ENCODE measurements at places on chromosomes 5 and 9.

GRCh38 chr9:133182151-133182550, 18.4 kb upstream of the GBGT1 start:
- DNase-seq: no peak

GRCh38 chr5:168292786-168293696, 1.6 kb downstream of the WWC1 start:
- no peak for DNase-seq

DNA sequence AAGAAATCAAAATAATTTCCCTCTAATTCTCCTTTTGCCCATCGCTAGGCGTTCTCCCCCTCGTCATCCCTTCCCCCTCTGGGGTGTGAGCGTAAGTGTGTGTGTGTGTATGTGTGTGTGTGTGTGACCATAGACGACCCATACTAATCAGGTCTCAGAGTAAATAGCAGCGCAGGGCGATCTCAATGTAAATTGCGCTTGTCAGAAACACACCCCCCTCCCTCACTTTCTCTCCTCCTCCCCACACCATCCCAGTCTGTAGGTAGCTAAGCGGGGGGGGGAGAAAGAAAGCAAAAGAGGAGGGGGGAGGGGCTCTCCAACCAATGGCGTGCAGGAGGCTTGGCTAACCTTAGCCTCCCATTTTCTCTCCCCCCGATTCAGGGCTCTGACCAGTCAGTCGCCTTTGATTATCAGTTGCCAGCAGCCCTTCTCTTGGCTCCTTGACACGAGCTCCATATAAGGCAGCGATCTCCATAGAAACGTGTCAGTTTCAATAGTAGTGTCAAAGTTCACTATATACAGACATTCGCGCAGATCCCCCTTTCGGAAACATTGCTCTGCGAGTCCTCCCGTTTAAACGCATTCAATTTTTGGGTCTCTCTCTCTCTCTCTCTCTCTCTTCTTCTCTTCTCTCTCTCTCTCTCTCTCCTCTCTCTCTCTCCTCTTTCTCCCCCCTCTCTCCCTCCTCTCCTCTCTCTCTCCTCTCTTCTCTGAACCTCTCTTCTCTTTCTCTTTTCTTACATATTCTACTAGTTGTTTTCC, at the start of gene NR2F1:
NR2F1 (plus strand) TSS at position 546 of the 762 bp plus-strand sequence. CDS start 1,802 bp downstream, outside the sequence.
- peak; percentile 90 for DNase-seq

GRCh38 chr5:136491806-136492205, 126.5 kb upstream of the TRPC7 start:
- DNase-seq: no peak

DNA sequence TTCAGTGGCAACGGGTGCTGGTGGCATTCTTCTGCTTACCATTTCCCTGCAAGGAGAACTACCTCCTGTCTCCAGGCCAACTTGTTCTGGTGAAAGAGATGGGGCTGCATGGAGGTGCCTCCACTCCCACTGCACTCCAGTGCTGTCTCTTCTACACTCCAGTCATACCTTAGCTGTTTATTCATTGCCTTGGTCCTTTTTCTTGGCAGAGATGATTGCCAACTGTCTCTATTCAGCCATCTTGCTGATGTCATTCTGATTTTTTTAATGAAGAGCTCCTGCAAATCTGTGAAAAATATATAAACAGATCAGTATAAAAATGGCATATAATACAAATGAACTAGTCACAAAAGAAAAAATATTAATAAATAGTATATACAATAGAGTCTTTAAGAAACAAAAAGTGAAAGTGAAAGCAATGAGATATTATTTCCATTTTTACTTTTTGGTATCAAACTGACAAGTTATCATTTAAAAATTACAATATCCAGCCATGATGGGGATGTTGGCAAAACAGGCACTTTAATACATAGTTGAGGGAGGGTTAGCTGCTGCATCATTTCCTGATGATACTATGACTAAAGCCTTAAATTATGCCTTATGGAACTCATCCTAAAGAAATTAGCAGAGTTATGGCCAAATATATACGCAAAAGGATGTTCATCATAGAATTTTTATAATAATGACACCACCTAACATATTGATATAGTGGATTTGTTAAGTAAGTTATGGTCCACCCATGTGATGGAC, 109.4 kb downstream of the CARTPT start:
- DNase-seq: no peak

- no peak for DNase-seq
Observed at GRCh38 chr5:59893429-59894227, at the start of gene PDE4D. TSS of gene PDE4D (minus strand) at chr5:59893726.

DNA sequence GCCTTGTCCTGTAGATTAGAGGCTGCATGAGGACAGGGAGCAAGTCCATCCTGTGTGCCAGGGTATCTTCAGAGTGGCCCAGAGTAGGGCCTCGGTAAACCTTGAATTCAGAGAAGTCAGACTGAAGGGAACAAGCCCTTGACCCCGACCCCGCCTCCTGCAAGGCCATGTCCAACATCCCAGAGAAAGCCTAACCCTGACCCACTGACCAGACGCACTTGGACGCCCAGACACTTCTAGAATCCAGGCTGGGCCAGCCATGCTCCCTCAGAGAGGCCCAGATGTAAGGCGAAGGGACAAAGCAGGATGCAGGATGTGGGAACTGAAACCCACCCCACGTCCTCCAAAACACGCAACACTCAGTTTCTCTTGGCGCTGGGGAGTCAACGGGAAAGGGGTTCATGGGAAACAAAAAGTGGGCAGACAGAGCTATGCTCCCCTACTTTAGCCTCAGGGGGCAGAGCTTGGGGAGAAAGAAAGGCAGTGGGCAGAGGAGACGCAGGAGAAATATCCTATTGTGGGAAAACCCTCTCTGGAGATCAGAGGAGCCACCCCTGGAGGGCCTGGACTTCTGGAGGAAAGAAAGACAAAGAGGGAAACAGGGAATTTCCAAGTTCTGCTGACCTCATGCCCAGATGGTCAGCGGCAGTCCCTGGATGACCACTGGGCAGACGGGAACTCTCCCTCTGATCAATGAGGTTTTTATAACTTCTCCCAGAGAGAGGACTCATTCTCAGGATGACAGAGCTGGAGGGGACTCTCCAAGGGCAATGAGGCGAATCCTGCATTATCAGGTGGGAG, 13.0 kb downstream of the TNIP1 start:
- DNase-seq: no peak

DNA sequence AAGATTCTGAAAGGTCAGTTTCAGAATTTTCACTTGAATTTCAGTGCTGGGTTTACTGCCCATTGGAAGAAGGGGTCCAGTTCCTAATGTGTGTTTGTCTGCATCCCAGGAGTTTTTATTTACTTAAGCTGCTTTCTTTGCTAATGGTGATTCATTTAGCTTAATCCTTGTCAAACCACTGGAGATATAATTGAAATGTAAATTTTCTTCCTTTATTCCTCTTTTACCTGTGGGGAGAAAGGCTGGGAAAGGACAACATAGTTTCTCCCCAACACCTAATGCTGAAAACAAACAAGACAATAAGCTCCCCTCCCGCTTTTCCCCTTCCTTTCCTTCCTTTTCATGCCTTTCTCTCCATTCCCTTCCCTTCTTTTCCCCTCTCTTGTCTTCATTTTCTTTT, 185.8 kb downstream of the KCTD16 start:
- no peak for DNase-seq

- DNase-seq: no peak
Observed at GRCh38 chr5:124546643-124547042, 199.8 kb downstream of the ZNF608 start.

GRCh38 chr9:113931140-113931539, 55.0 kb downstream of the ZNF618 start:
- DNase-seq: no peak

DNA sequence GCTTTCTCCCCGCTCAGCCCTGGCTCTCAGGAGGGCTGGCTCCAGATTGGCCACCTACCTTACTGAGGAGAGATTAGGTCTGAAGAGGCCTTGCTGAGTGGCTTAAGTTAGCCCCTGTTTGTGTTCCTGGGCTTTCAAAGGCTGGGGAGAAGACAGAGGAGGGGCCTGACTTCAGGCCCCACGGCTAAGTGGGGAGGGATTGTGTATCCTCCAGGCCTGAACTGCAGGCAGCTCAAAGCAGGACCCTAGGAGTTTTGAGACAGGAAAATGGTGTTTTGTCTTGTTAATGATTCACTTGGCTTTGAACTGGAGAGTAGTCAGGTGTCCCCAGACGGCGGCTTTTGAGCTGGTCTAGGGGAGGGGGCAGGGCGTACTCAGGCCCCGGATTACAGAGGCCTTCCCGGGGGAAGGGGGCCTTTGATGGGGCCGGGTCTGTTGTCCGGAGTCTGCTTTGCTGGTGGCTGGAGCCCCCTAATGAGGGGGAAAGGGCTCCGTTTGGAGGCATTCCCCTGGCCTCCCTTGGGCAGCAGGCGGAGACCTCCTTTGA, 162.0 kb upstream of the SMIM23 start:
- no peak for DNase-seq

GRCh38 chr9:114830546-114830945, 24.7 kb upstream of the TNFSF15 start:
- DNase-seq: no peak

GRCh38 chr5:75558981-75559632, 47.4 kb downstream of the POLK start:
- no peak for DNase-seq

DNA sequence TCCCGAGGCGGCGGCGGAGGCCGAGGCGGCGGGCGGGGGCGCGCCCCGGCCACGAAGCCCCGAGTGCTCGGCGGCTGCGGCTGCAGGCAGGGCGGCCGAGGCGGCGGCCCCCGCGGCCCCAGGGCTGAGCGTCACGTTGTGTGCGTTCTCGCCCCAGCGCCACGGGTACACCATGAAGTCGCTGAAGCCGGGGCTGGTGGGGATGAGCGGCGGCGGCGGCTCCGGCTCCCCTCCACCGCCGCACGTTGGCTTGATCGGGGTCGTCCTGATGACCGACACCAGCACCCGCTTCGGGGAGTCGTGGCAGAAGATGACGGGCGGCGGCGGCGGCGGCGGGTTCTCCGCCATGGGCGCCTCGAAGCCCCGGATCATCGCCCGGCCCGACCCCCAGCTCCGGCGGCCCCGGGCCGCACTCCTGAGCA, 498 bp downstream of the ZNF367 start:
- DNase-seq: no peak

GRCh38 chr5:32778403-32778802, 67.3 kb downstream of the NPR3 start:
- DNase-seq: no peak

DNA sequence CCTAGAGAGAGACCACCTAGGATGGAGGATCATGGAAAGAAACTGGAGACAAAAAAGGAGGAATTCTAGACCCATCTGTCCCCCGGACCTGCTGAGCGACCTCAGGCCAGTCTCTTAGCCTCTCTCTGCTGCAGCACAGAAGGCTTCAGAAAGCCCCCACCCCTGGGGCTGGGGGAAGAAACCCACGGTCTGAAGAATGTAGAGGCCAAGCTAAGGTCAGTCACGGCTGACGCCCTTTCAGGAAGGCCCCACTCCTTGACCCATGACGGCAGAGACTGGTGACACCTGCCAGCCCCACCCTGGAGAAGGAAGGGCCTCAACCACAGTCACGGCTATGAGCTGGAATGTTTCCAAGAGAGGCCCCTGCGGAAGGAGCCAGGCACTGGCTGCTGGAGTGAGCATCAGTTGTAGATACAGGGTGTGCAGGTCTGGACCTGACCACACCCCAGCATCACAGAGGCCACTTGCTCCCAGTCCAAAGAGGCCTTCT, 120.5 kb upstream of the BOD1 start:
- peak; percentile 28 for DNase-seq

DNA sequence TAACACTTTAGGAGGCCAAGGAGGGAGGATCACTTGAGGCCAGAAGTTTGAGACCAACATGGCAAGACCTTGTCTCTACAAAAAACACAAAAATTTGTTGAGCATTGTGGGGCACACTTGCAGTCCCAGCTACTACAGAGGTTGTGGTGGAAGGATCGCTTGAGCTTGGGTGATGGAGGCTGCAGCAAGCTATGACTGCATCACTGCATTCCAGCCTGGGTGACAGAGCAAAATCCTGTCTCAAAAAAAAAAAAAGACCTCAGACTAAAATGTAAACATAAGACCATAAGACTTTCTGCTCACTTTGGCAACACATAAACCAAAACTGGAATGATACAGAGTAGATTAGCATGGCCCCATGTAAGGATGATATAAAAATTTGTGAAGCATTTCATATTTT, 24.6 kb upstream of the NANS start:
- no peak for DNase-seq

DNA sequence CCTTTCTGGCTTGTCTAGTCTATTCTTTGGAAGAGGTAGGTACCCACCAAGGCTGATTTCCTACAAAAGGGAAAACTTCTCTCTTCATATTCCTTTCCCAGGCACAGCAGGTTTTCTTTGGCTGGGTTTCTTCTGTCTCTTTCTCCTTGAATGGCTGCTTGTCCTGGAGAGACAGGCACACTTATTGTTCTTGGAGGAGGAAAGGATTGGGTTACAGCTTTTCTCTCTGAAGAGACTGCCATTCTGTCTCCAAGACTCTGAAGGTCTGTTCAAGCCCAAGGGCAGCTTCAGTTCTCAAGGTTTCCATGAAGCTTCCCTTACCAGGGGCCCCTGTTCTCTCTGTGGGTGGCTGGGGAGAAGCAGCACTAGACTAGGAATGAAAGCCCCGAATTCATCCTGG, 33.9 kb downstream of the ACTBL2 start:
- DNase-seq: no peak

GRCh38 chr9:137837345-137838278, 40.0 kb upstream of the CACNA1B start:
- no peak for DNase-seq

DNA sequence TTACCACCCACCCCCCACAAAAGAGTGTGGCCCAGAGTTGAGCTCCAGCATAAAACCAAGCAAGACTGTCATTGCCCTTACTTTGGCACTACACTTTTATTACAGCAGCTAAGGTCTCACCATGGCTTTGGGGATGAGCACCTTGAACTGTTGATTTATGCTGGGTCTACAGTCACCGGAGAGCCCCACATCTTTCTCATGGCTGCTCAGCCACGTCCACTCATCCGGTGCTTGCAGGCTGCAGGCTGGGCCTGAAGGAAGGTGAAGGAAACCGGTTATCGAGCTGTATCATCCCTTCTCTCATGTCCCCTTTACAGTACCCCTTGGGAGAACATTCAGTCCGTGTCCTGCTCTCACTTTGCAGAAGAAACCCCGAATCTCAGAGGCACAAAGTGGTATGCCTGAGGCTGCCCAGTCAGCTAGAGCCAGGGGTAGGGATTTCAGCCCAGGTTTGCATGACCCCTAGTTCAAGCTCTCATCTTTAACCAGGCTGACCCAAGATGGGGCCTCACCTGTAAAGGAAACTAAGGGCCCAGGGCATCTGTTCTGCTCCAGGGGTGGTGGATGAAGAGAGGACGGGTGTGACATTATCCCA, 11.6 kb downstream of the TMOD1 start:
- no peak for DNase-seq

GRCh38 chr9:124758061-124758460, 13.1 kb downstream of the NR6A1 start:
- DNase-seq: no peak
